ENCODE measurements at places on chromosomes 13 and 19.

DNA sequence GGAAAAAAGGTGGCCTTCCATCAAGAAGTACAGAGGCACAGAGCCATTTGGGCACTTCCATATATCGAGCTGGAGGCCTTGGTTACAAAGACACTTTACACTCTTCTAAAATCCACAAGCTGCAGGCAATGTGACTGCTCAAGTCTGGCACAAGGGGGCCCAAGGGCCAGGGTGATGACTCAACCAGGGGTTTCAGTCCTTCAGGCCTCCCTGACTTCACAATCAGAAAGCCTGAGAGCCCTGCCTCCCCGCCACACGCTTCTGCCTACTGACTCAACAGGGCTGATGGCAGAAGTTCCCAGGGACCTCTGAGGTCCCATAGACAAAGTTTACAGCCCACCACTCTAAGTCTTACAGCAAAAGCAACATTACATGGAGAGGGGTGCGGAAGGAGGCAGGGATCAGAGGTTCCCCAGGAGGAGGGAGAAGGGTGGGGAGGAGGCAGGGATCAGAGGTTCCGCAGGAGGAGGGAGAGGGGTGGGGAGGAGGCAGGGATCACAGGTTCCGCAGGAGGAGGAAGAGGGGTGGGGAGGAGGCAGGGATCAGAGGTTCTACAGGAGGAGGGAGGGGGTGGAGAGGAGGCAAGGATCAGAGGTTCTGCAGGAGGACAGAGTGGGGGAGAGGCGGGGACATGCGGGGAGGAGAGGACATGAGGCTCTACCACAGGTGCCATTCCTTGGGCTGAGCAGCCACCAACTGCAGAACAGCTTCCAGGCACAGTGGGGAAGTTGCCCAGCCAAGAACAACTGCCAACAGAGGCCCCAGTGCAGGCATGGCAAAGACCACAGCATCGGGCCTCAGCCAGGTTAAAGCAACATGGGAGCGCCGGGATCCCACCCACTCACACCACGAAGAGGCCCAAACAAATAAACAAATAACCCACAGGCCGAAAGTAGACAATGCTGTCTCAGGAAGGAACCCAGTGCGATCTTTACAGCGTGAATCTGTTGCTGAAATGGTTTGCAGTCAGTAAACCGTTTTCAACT lies 52.0 kb downstream of the SLC7A1 start:
- DNase-seq, result no peak

DNA sequence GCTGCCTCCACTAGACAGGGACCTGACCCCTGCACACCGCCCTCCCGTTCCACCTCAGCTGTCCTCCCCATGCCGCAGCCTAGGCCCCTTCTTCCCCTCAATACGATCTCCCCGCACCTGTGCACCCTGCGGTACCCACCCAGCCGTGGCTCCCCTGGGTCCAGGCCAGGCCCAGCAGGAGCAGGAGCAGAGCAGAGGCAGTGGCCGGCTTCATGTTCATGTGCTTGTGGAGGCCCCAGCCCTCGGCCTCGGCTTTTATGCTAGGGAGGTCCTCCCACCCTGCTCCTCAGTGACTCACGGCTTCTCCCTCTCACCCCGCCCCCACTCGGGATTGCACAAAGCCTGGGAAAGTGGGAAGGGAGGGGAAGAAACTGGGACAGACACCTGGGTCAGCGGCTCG lies 11.4 kb upstream of the KRTDAP start:
- no peak for DNase-seq

DNA sequence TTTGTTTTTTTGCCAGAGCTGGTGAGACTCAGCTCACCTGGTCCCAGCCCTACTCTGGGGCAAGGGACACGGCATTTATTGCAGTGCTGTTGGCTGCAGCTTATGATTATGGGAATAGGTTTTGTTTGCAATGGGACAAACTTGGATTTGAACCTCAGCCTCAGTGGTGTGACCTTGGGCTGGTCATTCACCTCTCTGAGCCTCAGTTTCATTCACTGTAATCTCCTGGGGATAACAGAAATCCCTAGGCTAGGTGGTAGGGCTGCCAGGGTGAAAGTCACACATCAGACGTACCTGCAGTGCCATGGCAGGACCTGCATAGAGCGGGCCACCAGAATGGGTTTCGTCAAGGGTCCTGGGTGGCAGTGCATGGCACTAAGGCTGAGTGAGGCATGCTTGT lies 73.7 kb upstream of the MEDAG start:
- no peak for DNase-seq

- DNase-seq, result no peak
Measured at GRCh38 chr13:110523180-110523579, 38.3 kb downstream of the RAB20 start.

- DNase-seq, result no peak
Measured at GRCh38 chr19:30175987-30176386, 196.2 kb upstream of the ZNF536 start.

GRCh38 chr13:37109051-37109678 lies 3.7 kb upstream of the CSNK1A1L start:
- no peak for DNase-seq

DNA sequence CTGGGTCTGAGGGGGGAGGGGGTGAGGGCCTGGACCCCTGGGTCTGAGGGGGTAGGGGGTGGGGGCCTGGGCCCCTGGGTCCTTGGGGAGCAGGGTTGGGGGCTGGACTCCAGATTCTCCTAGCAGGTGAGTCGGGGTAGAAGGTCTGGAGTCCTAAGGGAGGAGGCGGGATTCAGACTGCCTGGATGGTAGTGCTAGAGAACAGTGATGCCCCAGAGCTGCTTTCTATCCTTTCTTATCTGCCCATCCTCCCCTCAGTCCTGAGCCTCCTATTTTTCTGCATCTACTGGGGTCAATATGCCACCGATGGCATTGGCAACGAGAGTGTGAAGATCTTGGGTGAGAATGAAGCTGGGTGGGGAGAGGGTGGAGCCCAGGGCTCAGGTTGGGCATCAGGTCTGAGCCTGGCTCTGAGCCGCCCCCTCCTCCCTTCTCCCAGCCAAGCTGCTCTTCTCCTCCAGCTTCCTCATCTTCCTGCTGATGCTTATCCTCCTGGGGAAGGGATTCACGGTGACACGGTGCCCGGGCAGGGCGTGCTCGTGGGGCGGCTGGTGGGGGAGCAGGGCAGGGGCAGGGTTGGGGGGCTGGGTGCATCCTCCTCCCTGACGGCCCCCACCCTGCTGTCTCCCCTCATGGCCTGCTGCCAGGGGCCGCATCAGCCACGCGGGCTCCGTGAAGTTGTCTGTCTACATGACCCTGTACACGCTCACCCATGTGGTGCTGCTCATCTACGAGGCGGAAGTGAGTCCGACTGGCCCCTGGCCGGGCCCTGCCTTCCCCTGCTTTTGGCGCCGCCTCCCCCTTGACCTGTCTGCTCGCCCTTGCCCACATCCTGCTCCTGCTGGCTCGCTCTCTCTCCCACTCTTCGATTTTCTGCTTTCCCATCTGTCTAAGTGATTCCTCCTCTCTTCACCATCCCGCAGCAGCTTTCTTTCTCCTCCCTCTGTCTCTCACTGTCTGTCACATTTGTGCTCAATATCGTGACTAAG lies 3.4 kb downstream of the TMEM145 start:
- DNase-seq, result no peak

- no peak for DNase-seq
Measured at GRCh38 chr19:40174092-40174491, 17.1 kb upstream of the MAP3K10 start.

- no peak for DNase-seq
Measured at GRCh38 chr13:44899967-44900366, 89.3 kb downstream of the NUFIP1 start.

DNA sequence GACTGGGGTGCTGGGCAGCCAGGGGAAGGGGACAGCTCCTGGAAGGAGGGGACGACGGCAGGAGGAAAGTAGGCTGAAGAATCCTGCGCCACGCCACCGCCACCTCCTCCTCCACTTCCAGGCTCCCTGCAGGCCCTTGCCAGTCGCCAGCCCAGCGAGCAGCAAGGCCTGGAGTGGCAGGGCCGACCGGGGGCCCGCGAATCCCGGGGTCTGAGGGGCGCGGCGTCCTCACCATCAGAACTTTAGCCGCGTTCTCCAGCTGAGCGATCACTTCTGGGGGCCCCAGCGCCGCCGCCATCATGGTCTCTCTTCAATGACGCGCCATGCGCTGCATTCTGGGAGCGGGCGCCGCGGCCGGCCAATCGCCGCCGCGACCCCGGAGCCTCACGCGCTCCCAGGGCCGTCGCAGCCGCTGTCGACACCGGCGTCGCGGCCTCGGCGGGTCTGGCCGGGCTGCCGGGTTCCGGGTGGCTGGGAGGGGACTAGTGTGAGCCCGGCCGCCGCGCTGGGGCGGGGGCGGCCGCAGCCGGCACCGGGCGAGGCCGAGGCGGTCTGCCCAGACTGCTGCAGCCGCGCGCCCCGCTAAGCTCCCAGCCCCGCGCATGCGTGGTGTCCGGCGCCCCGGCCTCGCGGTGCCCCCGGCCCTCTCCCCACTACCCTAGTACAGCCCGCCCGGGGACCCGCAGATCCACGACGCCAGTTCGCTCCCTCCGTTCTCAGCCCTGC lies at the start of gene XPO4:
Gene XPO4 (minus strand): TSS at position 309 of the 726 bp plus-strand sequence. CDS start 8 bp downstream, at position 301.
- peak; percentile 59 for DNase-seq

Data from hypothalamus (tissue), 51 donors.